SJSA1 (cell line): ENCODE measurements at places on chromosomes 6 and 20. TPM values are rescaled to one million over a fixed set of nuclear protein-coding genes. Genes with fewer than 3 reads are reported as not detected.

The SLC26A8 gene
- total RNA-seq, result not detected in 2 replicates

The LRRC1 gene
- 11.7 and 16.4 TPM in 2 replicates for total RNA-seq

The SMOC2 gene
- total RNA-seq, result not detected in 2 replicates

The ARFRP1 gene
- total RNA-seq, result 49.1 and 67.6 TPM in 2 replicates

The FGD2 gene
- total RNA-seq, result not detected in 2 replicates

The SRMS gene
- total RNA-seq, result not detected in 2 replicates

GRCh38 chr6:90484903-90485302 is 102.0 kb downstream of the MAP3K7 start:
- DNase-seq, result no peak

GRCh38 chr20:63026582-63027165 is 19.9 kb upstream of the BHLHE23 start:
- DNase-seq, result no peak

GRCh38 chr6:22732176-22732970 is 163.0 kb downstream of the HDGFL1 start:
- DNase-seq, result no peak

DNA sequence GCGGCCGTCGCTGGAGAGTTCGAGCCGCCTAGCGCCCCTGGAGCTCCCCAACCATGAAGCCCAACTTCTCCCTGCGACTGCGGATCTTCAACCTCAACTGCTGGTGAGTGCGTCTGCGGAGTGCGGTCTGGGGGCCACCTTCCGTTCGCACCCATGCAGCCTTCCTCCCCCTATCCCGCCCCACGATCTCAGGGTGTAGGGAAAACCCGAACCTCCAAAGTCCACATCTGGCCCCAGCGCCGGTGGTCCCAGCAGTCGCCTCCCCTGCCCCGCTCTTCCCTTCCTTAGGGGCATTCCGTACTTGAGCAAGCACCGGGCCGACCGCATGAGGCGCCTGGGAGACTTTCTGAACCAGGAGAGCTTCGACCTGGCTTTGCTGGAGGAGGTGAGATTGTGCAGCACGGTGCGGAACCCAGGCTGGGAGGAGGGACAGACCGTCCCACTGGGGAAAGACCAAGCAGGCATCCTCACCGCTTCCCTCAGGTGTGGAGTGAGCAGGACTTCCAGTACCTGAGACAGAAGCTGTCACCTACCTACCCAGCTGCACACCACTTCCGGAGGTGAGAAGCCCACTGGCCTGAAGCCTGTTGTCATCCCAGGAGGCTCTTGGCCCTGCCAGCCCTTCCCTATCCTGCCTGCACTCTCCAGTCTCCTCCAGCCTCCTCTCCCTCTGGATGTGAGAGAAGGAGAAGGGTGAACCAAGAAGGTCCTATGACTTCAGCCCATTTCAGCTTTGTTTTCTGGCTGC is 719 bp downstream of the SMPD2 start:
- DNase-seq, result no peak

- no peak for DNase-seq
Observed at GRCh38 chr6:84517741-84518530, 246.5 kb downstream of the TBX18 start.

DNA sequence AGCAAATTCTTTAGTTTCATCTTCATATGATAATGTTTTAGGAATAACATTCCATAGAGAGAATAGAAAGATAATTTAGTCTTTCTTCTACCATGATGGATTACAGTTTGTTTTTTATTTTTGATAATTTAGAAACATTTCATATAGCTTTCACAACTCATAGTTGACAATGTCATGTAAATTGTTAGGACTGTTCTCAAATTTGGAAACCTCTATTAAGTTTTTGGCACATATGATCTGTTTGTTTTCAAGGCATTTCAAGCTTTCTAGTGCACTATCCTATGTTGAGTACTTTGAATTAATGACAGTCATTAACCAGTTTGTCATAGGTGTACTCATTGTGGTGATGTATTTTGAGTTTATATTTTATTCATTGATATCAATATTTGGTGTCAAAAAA is 10.7 kb upstream of the TFB1M start:
- DNase-seq, result no peak

- no peak for DNase-seq
Observed at GRCh38 chr6:159720708-159721107, 6.6 kb upstream of the WTAP start.

GRCh38 chr6:138115877-138116660 is 8.8 kb upstream of the PERP start:
- peak; percentile 38 for DNase-seq
